Amniotic stem cell (primary cell): ENCODE measurements at places on chromosomes 16 and 17.

DNA sequence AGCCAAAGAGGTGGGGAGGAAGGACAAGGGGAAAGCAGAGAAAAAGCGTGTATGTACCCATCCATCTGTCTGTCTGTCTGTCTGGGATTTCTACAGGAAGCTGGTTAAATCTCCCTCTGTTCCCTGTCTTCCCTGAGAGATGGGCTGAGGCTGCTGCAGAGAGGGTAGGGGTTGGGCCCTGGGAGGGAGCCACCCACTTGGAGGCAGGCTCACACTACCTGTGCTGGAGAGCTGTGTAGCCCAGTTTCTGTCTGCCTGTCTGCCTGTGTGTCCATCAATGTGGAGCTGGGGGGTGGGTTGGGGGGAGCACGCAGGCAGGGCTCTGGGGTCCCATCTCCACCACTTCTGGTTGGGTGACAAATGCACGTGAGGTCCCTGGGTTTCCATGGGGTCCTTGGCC, 18.6 kb upstream of the C17orf113 start:
- no peak for DNase-seq

DNA sequence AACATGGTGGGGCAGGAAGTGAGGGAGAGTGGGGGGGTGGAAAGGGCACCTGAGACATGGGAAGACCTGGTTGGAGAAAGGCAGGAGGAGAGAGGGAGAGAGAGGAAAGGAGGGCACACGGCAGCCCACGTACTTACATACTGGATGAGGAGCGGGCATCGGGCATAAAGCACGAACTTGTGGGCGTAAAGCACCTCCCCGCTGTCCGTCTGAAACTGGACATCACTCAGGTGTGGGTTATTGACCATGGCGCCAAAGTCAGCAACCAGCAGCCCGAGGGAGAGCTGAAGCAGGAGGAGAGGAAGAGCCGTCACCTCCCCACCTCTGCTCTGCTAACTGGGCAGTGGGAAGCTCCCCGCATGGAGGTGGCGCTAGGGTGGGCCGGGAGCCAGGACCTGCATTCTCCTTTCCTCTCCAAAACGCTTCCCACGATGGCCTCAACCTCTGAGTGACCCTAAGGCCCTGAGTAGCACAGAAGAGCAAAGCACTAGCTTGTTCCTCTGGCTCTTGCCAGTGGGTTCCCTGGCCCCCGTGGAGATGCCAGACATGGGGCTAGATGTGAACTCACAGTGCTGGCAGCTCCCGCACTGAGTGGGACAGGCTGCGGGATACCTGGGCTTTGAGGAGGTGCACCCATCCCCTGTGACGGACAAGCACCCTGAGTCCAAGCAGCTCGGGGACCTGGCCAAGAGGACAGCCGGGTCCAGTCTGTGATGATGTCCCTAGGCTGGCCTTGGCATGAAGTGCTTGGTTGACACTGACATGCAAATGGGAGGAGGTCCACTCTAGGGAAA, 16.9 kb downstream of the SLX4 start:
- DNase-seq: no peak

DNA sequence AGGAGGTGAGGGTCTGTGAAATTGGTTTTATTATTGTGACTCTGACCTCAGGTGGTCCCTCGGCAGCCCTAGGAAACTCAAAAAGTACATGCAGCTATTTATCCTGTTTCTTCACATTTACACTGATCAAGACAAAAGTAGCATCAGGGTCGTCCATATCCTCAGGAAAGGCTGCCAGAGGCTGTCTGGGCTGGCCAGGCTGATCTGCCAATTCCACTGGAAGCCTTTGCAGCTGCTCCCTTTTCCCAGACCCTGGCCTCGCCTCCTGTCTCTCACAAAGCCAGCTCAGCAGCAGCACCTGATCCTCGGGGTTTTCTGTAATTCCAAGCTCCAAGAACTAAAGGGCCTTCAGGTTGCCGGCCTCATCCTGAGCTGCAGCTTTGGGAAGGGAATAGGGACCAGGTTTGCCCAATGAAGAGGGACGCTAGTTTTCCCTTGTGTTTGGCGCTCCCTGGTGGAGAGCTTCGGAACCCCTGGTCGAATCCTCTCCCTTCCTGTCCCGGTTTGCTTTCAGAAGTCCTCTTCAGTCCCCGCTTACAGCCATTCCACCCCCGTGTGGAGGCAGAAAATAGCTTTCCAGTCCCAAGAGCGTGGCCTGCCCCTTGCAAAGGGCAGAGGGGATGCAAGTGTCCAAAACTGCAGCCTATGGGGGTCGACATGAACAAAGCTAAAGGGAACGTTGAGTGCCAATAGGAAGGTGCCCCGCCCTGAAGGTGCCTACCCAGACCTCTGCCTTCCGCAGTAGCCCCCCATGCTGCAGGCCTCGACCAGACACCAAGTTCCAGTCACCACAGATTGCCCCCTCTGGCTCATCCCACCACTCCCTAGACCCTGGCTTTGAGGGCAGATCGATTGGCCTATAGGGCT, 13.4 kb downstream of the MFSD6L start:
- DNase-seq: peak; percentile 10

DNA sequence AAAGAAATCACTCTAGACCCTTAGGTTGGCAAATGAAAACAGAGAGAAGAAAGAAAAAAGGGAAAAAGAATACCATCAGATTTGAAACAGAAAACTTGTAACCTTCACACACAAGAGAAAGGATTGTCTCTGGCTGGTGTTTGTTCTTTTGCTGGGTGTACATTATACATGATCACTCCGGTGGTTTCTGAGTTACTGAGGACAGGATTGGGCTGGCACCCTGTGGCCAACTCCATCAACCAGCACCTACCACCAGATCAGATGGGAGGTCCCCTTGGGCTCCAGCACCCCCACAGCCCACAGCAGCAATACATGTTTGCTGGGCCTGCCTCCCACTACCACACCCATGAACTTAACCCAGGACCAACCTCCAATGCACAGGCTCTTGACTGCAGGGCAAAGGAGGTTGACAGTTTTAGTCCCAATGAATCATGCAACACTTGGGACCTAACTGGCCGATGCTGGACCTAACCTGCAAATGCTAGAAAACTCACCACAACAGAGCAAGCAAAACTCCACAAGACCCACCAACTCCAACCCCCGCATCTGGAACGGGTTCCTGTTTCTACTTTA, 308.3 kb downstream of the SOX9 start:
- no peak for DNase-seq

DNA sequence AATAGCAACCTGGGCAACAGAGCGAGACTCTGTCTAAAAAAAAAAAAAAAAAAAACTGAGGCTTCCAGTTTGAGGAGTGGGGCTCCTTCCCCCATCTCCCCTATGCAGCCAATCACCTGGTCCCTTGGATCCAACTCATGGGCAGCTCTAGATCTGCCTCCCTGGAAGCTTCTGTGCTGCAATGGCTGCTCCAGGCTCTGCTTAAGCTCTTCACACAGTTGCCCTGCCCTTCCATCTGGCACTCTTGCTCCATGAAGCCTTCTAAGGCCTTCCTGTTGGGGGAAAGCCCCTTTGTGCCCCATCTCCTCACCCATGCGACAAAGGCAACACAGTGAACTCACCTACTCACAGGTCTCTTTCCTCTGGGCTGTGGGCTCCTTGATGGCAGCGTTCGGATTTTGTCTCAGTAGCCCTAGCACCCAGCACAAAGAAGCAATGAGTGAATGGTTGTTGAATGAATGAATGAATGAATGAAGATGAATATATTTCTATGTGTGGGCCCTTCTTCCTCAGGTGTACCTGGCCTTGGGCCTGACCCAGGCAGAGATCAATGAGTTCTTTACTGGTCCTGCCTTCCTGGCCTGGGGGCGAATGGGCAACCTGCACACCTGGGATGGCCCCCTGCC, 1.9 kb downstream of the NAGLU start:
- DNase-seq: no peak

DNA sequence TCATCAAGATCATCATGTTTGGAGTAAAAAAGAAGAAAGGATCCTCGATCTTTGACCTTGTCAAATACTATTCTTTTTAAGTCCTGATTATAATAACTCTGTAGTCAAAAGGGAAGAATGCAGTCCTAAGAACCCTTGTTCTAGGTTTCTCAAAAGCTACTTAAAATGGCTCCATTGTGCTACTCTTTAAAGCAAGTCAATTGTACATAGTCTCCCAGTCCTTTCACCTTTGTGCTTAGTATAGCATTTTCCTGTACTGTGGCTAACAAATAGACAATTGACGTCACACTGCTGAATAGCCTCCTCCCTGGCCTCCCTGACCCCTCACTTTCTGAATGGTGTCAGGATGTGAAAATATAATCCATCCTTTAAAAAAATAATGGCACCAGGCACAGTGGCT, 172.9 kb downstream of the AATF start:
- no peak for DNase-seq

- no peak for DNase-seq
Observed at GRCh38 chr16:1752853-1753252, 18.5 kb downstream of the NME3 start.

GRCh38 chr17:12549499-12550041, 116.1 kb upstream of the MYOCD start:
- peak; percentile 61 for DNase-seq

DNA sequence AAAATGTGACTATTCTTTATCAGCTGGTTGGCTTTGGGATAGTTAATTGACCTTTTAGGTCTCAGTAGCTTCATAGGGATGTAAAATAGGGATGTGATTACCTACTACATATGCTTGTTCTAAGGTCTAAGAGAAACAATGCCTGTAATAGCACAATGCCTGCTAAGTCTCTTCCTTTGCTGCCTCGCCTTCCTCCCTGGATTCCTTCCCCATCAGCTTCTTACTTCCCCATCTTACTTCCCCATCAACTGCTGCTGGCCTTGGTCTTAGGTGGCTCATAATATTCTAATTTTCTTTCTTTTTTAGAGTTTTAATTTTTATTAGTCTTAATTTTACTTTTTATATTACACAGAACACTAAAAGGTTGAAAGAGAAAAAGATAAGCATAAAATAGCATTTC, 59.2 kb upstream of the GOT2 start:
- DNase-seq: no peak

GRCh38 chr17:10727192-10727591, 2.6 kb downstream of the TMEM220 start:
- no peak for DNase-seq

- DNase-seq: no peak
Observed at GRCh38 chr16:3681206-3681605, 26.7 kb downstream of the DNASE1 start.

DNA sequence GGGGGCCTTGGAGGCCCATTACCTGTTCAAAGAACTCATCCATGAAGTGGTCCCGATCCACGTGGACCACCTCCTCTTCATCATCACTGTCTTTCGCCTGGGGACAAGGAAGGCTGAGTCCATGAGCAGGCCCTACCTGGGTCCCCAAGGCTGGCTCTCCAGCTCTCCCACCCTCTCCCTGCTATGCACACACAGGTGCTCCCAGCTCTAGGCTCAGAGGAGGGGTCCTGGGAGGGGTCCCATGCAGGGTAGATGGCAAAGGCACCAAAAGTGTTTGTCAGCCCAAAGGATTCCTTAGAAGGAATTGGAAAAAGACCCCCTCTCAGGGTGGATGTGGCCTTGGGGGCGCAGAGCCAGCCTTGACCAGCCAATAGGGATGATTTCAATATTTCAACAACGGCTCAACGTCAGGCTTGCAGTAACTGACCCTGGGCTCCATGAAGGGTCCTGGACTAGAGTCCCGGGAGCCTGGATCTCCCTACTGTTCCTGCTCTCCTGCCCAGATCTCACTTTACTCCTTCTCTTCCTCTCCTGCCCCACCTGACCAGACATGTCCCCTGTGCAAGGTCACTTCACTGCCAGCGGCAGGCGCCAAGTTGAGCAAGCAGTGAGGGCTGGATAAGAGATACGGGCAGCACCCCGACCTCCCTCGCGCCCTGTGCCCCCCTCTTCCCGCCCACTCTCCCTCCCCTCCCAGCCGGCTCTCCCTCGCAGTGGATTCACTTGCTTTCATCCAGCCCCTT, 8.8 kb downstream of the STX1B start:
- DNase-seq: no peak

DNA sequence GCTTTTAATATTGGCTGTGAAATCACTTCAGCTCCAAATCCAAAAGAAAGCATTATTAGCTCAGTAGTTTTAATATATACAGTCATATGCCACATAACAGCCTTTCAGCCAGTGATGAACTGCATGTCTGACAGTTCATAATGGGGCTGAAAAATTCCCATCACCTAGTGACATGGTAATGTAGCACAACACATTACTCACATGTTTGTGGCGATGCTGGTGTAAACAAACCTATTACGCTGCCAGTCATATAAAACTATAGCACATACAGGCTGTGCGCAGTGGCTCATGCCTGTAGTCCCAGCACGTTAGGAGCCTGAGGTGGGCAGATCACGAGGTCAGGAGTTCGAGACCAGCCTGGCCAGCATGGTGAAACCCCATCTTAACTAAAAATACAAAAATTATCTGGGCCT, 92.2 kb downstream of the TUBD1 start:
- DNase-seq: no peak

- no peak for DNase-seq
Observed at GRCh38 chr17:57670769-57671569, 74.1 kb downstream of the CCDC182 start.

GRCh38 chr17:53633856-53634255, 188.9 kb upstream of the KIF2B start:
- DNase-seq: no peak

- DNase-seq: no peak
Observed at GRCh38 chr16:74558873-74559272, 48.0 kb downstream of the GLG1 start.

GRCh38 chr17:82241183-82241925, 12.5 kb downstream of the SLC16A3 start:
- no peak for DNase-seq

DNA sequence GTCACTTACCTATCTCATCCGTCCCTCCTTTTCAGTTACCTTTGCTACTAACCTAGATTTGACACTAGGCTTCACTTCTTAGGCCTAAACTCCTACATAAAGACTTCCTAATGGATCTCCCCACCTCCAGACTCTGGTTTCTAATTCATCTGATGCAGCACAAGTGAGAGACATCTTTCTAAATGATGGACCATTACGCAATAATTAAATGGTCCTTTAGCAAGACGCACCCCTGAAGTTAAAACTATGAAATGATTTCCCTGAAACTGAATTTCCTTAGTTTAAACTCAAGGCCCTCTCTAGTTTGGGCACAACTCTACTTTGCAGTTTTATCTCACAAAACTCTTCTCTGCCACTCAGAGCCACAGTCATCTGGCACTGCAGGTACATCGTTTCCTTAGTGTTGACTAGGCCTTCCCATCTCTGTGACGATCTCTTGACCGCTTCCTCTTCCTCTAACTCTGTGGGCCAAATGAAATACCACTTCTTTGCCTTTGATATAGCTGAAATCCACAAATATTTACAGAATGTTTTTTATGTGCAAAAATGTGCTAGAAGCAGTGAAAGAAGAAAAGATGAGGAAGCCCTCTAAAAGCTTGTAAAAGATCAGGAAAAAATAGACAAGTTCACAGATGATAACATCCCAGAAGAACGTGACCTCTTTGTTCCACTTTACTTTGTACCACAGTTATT, 3.3 kb downstream of the SYNRG start:
- DNase-seq: no peak

DNA sequence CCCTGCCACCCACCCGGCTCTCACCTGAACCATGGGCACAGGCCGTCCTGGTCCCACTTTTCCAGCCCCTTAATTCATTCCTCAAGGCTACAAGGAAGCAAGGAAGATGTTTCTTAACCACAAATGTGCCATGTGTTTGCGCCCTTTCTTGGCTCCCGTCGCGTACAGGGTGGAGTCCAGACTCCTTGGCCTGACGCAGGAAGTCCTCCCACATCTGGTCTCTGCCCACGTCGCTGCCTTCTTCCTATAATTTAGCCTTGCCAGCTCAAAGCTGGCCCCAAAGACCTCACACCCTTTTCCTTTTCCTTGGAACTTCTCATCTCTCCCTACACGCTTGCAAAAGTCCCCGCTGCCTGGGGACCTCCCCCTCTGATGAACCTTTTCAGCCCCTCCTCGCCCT, 38.8 kb upstream of the BHLHA9 start:
- no peak for DNase-seq

- DNase-seq: no peak
Observed at GRCh38 chr17:36459601-36460000, 26.9 kb upstream of the ZNHIT3 start.
